AG04450 (cell line): ENCODE measurements at places on chromosomes 2 and 18.

DNA sequence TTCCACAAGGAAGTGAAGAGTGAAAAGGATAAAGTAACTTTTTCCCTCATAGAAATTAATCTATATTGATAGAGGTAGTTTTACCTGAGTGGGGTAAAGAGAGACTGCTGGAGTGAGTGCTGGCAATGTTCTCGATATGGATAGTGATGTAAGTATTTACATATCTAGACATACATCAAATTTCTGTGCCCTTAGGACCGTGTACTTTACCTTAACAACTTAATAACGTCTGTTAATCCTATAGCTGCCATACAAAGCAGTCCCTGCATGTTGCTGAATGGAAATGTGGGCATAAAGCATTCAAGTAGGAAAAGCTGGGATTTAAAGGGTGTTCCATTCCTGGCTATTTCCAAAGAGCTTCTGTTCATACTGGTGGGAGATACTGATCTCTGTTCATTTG, 162.4 kb upstream of the NOSTRIN start:
- no peak for DNase-seq

- DNase-seq = no peak
These were observed 161.6 kb downstream of the LDLRAD4 start for GRCh38 chr18:13379930-13380690.

DNA sequence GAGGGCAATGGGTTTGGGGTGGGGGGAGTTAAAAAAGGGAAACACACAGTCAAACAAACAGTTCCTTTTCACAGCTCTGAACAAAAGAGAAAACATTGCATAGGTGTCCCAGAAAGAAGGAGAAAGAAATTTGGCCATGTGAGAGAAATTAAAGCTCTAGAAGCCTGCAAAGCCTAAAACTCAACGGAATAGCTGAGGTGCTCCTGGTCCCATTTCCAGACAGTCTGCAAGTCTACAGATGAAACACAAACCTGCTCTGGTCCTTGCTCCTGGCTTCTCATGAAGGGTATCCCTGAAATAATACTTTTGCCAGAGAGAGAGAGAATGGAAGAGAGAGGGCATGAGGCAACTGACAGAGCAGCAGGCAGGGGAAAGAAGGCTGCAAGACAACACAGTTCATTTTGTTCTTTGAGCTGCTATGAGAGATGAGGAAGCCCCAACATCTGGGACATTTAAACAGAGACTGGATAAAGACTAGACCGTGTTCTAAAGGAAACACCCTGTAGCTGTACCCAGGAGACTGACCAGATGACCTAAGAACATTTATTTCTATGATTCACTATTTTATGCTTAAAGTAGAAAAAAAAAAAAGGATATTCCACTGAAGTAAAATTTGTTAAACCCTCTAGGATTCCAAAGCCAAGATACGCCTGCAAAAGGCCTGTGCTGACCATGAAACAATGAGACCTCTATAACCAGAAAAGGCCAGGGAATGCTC, 57.3 kb upstream of the CYP26B1 start:
- DNase-seq = no peak

DNA sequence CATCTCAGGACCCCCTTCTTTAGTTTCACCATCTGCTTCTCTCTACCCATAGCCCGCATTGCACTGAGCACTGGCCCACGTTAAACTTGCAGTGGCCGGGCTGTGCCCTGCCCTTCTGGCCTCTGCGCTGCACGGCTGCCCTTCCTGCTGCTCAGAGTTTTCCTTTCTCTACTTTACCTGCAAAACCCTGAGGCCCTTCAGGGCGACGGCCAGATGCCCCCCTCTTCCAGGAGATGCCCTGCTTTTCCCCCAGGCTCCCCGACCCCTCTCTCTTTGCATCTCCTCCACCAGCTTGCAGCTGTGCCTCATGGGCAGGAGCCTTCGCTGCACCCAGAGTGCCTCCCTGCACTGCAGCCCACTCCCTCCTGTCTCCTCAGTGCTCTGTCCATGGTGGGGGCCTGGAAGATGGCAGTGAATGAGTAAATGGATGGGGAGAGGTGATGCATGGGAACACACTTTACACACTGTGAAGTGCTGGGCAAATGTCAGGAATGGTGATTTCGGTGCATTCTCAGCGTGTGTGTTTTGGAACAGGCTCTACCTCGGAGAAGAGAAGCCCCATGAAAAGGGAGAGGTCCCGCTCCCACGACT, 53.8 kb downstream of the NTSR2 start:
- no peak for DNase-seq

GRCh38 chr18:74682991-74683297, 85.3 kb downstream of the ZNF407 start:
- DNase-seq = no peak

- DNase-seq = no peak
These were observed 39.7 kb downstream of the THUMPD2 start for GRCh38 chr2:39739386-39739785.

GRCh38 chr2:75764611-75765010, 53.9 kb upstream of the GCFC2 start:
- no peak for DNase-seq

DNA sequence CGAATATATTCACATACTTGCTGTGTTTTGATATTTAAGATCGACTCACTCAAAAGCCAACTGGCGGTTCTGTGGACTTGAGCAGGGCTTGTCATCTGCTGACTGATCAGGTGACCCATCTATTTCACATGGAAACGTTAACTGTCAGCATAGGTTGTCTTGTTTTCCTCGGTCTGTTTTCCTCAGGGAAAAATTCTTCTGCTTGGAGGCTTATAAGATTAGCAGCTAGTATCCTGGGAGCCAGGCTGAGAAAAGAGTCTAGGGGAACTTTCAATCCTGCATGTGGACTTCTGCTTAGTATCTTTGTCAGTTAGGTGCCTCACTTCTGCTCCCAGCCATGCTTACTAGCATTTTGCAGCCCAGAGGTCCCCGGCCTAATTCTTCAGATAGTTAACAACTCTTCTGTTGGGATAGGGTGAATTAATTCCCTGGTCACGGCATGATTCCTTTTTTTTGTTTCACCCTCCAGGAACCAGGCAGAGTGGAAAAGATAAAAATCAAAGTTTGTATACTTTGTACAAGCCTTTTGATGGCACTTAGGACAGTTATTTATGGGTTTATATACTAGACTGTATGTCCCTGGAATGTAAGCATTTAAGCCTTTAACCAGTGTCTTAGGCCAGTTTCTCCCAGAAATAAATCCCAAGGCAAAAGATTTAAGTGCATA, 226.0 kb downstream of the GULP1 start:
- no peak for DNase-seq

- no peak for DNase-seq
These were observed 142.9 kb upstream of the HDAC4 start for GRCh38 chr2:239543702-239544101.

DNA sequence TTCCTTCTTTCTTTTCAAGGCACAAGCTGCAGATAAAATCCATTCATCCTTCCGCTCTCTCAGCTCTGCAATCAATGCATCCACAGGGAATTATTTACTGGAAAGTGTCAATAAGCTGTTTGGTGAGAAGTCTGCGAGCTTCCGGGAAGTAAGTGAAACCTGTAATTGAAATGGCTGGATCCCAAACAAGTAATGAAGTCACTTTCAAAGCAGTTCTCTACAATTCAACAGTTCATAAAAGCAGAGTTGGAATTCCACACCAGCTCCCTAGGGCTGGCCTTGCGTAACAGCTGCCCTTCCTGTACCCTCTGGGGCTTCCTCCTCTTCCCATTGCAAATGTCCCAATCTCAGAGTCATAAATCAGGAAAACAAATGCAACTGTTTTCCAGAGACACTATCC, 9.6 kb downstream of the SERPINB2 start:
- DNase-seq = no peak

DNA sequence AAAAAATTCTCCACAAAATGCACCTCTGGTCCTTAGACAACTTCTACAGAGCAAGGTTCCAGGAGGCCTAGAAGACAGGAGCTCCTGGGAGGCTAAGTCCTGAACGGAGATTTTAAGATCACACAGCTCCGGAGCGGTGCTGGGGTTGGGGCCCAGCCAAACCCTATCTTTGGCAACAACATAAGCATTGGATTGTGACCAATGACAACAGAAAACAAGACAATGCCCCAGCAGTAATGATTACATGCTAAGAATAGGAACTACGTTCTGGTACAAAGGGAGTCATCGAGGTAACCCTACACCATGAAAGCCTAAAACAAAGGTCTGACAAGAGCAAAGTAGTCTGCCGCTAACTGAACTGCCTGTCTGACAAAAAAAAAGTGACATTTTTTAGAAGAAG, 171.2 kb downstream of the CMPK2 start:
- DNase-seq = no peak

DNA sequence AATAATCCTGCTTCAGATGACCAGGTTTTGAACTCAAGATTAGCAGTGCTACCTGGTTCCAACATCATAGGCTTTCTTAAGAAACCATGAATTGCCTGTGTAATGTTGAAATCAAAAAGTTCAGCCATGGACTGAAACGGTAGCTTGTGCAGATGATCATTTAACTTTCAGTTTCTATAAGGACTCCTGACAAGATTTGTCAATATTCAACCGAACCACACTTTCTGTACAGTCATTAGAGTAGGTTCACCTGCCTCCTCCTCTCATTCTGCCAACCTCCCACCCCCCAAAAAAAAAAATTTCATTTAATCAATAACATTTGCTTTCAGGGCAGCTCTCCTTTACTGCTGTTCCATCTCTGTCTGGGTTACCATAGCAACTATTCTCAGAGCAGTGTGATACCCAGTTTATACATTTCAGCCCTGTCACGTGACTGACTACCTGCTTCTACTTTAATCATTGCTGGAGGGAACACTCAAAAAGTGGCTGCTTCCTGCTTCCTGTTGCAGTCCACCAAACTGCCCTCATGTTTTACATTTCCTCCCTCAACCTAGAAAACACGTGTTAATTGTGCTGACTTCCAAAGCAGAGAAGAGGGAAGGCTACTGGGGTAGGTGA, 275.5 kb downstream of the SS18 start:
- no peak for DNase-seq

- no peak for DNase-seq
These were observed 77.4 kb downstream of the PTGR3 start for GRCh38 chr18:75131381-75132000.

DNA sequence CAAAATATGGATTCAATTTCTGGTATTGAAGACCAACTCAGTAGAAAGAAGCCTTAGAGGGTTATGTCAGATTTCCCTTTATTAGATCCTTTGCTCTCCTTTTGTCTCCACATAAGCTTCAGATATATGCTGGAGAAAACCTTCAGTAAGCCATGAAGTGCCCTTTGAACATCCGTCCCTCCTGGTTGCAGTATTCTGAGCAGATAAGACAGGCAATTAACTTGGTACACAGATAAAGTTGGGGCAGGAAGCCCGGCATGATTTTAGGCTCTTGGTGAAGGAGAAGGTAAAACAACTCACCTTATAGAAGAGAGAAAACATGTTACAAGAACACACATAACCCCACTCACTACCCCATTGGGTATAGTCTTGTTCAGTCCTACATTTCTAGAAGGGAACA, 76.4 kb downstream of the SRD5A2 start:
- DNase-seq = no peak

GRCh38 chr2:202736826-202737225, 102.1 kb downstream of the FAM117B start:
- no peak for DNase-seq

DNA sequence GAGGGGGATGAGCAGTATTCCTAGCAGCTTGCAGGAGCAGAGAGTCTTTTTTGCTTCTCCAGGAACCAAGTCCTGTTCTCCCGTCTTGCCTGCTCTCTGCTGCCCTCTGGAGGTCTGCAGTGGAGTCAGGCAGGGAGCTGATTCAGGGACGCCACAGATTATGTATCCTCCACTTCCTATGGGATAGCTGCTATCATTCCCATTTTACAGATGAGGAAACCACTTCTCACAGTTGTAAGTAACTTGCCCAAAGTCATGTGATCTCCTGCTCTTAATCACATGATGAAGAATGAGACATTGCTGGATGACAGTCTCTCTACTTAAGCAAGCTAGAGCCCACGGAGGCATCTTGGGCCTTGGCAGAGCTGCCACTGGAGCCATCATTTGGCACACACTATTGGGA, 8.3 kb downstream of the SLC4A5 start:
- peak; percentile 42 for DNase-seq

DNA sequence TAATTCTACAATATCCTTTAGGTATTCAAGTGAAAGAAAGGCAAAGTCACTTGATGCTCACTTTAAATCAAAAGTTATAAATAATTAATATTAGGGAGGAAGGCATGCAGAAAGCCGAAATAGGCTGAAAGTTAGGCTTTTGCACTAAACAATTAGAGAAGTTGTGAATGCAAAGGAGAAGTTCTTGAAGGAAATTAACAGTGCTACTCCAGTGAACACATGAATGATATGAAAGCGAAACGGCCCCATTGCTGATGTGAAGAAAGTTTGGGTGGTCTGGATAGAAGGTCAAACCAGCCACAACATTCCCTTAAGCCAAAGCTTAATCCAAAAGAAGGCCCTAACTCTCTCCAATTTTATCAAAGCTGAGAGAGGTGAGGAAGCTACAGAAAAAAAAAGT, 103.1 kb upstream of the CXCR4 start:
- DNase-seq = no peak

DNA sequence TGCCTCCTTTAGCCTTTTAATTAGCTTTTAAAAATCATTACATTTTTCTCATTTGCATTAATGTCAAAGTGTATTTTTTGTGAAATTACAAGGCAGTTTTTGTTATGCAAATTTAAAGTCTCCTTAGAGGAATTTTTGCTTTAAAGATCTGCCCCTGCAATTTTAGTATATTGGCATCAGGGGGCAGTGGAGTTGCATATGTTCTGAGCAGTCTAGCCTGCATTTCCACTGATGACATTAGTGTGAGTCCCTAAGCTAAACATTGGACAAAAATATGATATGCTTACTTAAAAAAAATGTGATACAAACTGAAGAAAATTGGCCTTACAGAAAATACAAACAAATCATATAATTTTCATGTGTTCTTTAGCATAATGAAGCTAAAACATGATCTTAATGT, 426.5 kb downstream of the SLC4A3 start:
- DNase-seq = no peak

GRCh38 chr2:105757433-105757832, 12.7 kb downstream of the NCK2 start:
- DNase-seq = no peak

GRCh38 chr2:45585267-45585861, 25.7 kb downstream of the SRBD1 start:
- DNase-seq = no peak

DNA sequence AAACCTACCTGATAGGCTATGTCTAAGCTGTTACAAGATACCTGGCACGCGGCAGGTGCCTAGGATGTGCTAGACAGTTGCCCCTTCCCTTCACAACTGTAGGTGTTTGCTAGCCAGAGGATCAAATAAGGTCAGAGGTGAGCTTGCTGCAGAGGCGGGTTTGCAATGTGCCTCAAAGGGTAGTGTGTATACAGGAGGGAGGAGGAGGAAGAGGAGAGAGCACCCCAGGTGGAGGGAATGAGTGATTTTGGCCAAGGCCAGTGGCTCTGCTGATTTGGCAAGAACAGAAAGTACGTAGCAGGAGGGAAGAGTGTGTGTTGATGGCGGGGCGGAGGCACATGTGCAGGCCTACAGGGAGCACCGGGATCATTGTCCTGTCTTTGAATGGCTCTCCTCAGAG, 236.5 kb downstream of the HAUS1 start:
- DNase-seq = no peak
